Activated T-helper 1 cell treated with anti-CD3 and anti-CD28 coated beads, Interleukin-2, amount 50 U/mL, for 16 hours (primary cell): ENCODE measurements at places on chromosomes 12 and 14.

- no peak for DNase-seq
These were observed 496.4 kb downstream of the PCNX1 start for GRCh38 chr14:71403656-71404055.

DNA sequence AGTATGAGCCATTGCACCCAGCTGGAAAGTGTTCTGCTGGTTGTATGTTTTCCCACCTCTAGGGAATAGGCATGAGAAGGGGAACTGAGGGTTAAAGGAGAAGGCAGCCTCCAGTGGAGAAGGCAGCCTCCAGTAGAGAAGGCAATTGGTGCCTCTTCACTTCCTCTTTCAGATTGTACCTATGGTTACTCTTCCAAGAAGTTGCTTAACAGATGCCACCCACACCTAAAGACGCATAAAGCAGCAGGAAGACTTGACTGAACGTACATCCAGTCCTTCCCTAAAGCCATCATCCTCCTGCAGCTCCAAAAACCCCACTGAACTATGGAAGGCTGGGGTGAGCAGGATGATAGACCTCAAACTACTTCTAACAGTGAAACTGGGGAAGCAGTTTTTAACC lies 13.1 kb downstream of the DPF3 start:
- no peak for DNase-seq

GRCh38 chr12:42793166-42793565 lies 203.6 kb upstream of the PRICKLE1 start:
- no peak for DNase-seq

- DNase-seq, result no peak
These were observed 33.2 kb downstream of the DENND5B start for GRCh38 chr12:31557707-31558106.

GRCh38 chr12:20383612-20384011 lies 15.3 kb downstream of the PDE3A start:
- DNase-seq, result no peak

- DNase-seq, result no peak
These were observed 10.1 kb downstream of the HMGA2 start for GRCh38 chr12:65834146-65834935.

DNA sequence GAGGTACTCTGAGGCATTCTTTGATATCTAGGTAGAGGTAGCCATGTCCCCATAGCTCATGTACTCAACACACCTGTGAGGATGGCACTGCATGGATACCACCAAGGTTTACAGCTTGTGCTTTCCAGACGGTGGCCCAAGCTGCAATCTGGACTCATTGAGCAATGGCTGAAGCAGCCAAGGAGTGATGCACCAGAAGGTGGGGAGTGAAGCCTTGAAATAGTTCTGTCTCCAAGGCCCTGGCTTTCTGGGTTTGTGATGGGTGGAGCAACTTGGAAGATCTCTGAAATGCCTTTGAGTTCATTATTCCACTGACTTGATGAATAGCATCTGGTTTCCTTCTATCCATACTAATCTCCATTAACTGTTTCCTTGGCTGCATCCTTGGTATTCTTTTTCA lies 290.0 kb upstream of the NOVA1 start:
- no peak for DNase-seq

DNA sequence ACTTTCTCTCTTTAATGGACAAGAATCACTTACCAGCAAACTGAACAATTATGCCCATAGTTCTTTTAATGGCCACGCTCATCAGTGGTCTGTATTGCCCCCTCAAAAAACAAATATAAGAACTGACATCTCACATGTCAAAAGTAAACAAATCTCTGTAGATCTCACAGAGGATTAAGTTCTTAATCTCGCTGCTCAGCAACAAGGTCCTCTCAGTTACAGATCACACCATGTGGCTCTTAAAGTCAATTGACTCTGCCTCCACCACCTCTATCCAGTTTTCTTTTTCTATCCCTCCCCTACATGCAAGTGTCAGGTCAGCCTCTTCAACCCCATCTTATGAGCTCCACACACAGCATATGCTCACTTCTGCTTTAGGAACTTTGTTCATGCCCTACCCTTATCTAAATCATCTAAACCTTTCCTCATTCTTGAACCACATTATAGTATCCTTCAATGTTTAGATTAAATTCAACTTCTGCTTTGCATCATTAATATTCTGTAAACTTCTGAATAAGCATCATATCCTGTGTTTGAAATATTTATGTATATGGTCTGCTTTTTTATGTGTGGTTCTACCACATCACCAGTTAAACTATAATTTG lies 7.2 kb downstream of the ADAM20 start:
- no peak for DNase-seq

- DNase-seq, result no peak
These were observed 35.9 kb downstream of the ACADS start for GRCh38 chr12:120761519-120761934.

- no peak for DNase-seq
These were observed 424.7 kb upstream of the TMPO start for GRCh38 chr12:98090731-98091130.

GRCh38 chr14:72128629-72129028 lies 196.4 kb downstream of the RGS6 start:
- no peak for DNase-seq

- no peak for DNase-seq
These were observed 95.5 kb upstream of the SLC16A7 start for GRCh38 chr12:59500335-59500734.

GRCh38 chr12:14843425-14843887 lies at the start of gene ART4:
Gene ART4 (minus strand): TSS chr12:14843526. CDS start chr12:14843113, 413 bp downstream.
- no peak for DNase-seq

GRCh38 chr12:103600967-103601728 lies 14.1 kb downstream of the STAB2 start:
- no peak for DNase-seq

- no peak for DNase-seq
These were observed 38.4 kb upstream of the TMEM132C start for GRCh38 chr12:128228581-128228980.

DNA sequence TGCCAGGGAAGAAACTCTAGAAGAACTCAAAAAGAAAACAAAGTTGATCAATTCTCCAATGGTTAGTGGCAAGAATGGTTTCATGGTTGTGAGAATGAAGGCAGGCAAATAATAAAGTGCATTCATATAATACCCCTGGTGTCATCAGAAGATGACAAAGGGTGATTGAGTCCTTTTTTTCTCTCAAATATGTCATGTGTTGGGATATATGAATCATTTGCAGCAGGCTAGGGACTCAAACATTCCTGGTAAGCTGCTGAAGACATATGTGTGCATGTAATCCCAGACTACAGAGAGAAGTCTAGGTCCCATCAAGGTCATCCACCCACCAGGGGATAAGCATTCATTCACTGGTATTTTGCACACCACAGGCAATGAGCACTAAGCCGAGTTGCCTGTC lies 82.4 kb upstream of the MYF6 start:
- no peak for DNase-seq

DNA sequence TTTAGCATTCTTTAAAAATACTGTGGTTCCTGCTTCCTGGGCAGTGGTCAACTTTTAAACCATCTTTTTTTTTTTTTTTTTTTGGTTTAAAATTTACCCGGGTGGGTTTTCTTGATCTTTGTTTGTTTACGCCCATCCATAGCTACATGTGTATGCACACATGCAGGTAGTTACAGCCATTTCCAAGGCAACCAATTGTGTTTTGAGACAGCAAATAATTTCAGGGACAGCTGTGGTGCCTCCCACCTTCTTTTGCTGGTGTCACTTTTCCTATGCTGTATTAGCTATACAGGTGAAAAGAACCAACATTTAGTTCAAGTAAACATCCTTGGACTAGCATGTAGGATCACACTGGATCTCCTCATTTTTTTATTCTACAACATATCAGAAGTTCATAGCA lies 52.0 kb upstream of the PSMA6 start:
- DNase-seq, result no peak
